ENCODE measurements at places on chromosomes 3 and 15.

DNA sequence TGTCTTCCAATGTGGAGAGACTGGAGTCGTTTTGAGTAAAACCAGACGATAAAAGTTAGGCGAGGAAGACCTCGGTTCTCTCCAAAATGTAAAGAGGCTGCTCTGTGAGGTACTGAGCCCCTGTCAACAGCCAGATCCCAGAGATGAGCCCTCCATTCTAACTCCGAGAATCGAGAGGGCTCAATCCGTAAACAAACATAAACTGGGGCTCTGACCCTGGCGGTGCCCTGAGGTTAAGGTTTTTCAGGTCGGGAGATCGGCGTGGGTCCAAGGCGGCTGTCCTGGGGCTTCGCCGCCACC is 417 bp downstream of the TBCCD1 start:
- DNase-seq = no peak

GRCh38 chr3:129068291-129068886 is 7.8 kb downstream of the GP9 start:
- no peak for DNase-seq

DNA sequence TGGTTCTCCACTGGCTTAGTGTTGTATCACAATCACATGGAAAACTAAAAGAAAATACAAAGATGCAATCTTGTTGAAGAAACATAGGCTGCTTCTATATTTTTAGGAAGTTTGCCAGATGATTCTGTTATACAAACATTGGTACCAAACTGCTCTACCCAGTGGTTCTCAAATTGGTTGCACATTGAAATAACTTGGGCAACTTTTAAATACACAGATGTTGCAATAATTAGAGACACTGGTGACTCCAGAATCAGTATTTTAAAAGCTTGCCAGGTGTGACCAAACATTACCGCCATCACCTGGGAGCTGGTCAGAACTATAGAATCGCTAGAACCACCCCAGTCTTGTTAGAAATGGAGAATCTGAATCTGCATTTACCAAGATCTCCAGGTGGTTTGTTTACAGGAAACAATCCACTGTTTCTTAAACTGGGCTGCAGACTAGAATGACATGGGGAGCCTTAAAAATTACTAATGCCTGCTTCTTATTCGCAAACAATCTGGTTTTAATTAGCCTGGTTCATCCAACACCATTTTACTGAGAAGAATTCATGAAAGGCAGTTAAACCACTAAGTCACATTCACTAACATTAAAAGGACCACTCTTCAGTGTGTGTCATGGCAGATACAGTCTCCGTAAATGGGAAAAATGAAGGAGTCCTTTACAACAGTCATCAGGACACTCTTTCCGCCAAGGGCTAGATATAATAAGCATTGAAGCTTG is 76.5 kb downstream of the ACAP2 start:
- DNase-seq = no peak

- no peak for DNase-seq
Observed at GRCh38 chr3:58604031-58604430, 26.8 kb upstream of the FAM107A start.

DNA sequence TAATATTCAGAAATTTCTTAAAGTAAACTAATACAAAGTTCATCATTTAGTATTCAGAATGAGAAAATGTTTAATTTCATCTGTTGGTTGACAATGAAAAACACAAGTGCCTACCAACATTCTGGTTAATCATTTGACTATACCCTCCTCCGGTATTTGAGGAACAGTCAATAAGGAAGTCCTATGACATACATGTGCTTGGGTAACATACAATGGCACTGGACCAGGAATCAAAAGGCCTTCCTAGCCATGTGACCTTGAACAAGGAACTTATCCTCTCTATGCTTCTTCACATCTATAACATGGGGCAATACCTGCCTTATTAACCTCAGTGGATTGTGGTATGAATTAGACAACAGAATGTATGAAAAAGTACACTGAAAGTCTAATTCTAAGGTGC is 65.8 kb downstream of the ZNF280D start:
- no peak for DNase-seq

DNA sequence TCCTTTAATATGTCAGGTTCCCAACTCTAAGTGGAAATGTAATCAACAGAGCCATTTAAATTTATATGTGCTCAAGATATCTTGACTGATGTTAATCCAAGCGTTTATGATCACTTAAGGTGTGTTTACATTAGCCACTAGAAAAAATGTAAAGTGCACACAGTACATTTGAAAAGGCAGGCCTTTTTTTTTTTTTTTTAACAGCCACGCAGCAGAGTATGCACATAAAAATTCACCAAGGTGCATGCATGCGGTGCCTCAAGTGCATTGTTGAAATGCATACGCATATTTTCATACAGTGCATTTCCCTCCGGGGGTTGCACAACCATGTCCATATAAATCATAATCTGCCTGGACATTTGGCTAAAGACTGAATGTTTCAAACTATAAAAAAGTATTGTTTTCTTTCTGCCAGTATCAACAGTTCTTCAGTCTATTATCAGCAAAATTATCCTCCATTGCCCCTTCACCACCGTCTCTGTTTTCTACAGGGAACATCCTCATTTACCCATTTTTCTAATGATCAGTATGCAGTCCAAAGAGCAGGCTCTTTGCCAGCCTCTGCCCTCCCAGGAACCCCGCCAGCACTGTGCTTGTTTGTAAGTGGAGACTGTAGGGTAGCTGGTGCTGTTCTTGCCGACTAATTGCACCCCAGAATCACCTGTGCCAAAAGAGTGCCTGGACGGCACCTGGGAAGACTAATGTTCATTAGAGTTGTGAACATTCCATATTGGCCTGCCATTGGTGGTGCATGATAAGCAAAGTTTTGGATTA is 611.2 kb upstream of the CFAP20DC start:
- DNase-seq = no peak

DNA sequence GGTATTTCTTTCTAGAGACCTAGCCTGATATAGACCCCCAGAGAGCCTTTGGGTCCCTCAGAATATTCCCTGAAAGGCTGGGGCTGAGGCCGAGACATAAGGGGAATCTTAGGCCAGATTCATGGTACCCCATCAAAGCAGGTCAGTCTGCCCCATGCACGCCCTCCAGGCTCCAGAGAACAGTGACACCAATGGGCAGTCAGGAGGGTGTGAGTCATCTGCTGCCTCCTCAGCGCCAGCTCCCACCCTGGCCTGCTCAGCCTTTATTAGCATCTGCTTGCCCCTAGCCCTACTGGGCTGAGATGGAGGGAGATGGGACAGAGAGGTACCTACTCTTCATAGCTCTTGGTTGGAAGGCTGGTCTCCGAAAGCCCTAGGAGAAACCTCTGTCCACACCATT is 14.3 kb upstream of the CAMKV start:
- no peak for DNase-seq

GRCh38 chr15:65176056-65176455 is 9.1 kb downstream of the CLPX start:
- no peak for DNase-seq

DNA sequence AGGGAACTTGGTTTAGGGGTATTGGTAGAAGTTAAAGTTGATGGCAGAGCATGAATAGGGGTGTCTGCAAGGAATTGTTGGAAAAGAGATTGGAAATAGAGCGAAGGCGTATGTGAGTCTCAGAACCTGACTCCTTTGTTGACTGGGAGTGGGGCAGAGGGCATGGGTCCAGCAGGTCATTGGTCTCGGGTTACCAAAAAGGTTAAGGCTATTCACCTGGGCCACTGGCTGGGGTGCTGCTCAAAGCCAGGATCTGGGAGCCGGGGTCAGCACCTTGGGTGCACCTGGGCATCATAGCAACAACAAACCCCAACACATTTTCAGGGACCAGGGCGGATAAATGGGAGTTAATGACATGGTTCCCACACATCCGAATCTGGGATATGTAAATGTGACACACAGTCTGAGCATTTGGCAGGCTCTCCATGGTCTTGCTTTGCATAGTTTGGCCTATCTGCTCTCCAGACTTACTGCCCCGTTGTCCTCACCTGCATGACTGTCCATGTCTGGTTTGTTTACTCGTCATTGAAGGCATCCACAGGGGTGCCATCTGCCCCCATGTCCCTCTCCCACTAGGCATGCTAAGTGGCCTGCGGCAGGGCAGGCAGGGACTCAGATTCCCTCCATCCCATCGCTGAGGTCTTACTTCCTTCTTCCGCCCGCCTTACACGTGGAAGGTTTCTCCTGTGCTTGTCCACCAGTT is 10.1 kb downstream of the KLF13 start:
- no peak for DNase-seq

Measured in GM04504 (cell line).